GM04504 (cell line): ENCODE measurements at places on chromosomes 6 and 20.

DNA sequence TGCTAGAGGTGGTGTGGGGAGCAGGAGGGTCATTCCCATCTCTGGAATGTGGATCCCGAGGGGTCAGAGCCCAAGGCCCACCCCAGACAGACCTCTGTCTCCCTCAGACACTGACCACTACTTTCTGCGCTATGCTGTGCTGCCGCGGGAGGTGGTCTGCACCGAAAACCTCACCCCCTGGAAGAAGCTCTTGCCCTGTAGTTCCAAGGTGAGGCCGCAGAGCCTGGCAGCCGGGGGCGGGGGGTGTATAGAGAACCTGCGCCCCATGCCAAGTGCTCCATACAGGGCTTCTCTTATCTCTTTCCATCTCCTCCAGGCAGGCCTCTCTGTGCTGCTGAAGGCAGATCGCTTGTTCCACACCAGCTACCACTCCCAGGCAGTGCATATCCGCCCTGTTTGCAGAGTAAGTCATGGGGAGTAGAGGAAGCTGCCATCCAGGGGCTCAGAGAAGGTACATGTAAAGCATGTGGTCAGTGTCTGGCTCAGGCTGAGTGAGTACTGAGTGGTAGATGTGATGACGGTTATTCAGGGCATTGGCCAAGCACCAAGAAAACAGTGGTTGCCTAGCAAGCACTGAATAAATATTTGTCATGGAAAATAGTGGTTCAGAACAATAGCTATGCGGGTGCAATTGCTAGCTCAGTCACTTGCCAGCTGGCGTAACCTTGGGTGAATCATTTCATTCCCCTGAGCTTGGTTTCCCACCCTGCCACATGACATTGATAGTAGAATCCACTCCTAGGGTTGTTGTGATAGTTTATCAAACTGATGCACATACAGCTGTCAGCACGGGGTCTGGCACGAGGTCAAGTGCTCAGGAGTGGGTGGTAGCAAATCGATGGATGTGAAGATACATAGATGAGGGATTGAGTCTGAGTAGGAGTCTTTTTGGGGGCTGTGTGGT is 3.5 kb downstream of the PIGT start:
- DNase-seq: peak; percentile 96

DNA sequence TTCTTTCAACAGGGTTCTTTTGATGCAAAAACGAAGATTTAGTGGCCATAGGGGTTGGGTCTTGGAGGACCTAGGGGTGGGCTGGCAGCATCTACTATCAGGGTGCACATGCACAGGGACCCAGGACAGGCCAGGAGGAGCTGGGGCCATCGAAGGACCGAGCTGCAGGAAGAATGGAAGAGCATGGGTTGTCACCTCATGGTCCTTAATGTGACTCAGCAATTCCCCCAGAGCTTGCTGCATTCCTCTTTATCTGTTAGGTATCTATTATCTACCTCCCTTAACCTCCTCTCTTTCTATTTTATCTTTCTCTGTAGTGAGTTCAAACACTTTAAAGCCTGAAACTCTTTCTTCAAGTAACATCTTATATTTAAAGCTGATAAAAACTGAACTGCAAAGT is 167.0 kb downstream of the AIG1 start:
- no peak for DNase-seq

- DNase-seq: no peak
Observed at GRCh38 chr6:125230674-125231073, 71.1 kb downstream of the HDDC2 start.

GRCh38 chr6:44626616-44627015 is 239.1 kb downstream of the CDC5L start:
- DNase-seq: no peak

GRCh38 chr6:34654061-34654710 is 42.4 kb downstream of the ILRUN start:
- DNase-seq: no peak

- no peak for DNase-seq
Observed at GRCh38 chr20:46767127-46767761, 57.8 kb downstream of the SLC2A10 start.

GRCh38 chr20:4325548-4326187 is 310.3 kb upstream of the RNF24 start:
- no peak for DNase-seq

DNA sequence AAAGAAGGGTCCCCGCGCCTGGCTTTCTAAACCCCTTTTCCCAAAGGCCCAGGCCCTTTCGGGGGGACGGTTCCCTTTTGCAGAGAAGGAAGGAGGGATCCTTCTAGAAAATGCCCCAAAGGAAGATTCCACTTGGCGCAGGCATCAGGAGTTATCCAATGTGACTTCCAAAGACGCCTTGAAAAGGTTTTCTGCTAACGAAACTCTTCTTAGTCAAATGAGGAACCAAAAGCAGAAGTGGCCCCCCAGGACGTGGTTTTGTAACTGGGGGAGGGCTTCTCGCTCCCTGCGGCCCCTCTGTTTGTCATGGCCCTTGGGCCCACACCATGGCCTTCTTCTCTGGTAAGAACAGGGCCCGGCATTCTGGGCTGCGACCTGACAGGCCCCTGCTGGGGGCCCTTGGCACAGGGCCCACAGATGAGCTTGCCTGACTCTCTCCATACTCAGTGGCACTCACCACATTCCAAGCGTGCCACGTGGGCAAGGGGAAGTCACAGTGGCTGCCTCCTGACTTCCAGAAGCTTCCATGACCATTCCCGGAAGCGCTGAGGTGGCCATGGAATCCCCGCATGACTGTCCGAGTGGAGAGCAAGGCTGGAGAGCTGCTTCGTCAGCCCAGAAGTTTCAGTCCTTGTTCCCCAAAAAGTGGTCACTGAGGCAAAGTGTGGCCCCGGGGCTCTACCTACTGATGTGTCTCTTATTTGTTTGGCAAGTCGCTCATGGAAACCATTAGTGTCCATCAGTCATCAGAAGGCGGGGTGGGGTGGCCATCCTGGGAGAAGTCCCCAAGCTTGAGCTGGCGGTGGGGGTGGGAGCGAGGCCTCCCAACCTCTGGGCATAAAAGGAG is 834 bp upstream of the CTSZ start:
- no peak for DNase-seq

DNA sequence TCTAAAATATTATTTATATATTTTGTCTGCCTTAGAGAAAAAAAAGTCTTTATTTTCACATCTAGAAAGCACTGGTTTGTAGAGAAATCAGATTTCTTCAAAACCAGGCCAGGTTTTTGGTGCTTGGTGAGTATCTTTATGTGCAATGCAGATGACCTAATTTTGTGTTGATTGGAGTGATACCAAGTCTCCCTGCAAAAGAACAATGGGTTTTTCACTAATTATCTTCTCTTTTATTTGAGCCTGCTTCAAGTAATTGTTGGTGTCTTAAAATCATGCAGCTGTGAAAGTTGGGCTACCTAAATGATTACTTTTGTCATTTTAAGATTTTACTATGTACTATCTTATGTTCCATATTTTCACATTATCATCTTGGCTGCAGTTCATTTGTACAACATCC is 874.7 kb downstream of the TFAP2A start:
- DNase-seq: no peak

- no peak for DNase-seq
Observed at GRCh38 chr6:6395581-6396197, 75.2 kb upstream of the F13A1 start.
